ENCODE measurements at places on chromosomes 16 and 17.
A peak's percentile ranks its signal among the peaks of the same experiment; 100 is the strongest.

GRCh38 chr17:1030684-1031532, 34.0 kb downstream of the TIMM22 start:
- no peak for DNase-seq

GRCh38 chr17:61007980-61008379, 330.3 kb downstream of the BCAS3 start:
- DNase-seq: no peak

GRCh38 chr16:79132701-79133100, 467.8 kb downstream of the MAF start:
- no peak for DNase-seq

DNA sequence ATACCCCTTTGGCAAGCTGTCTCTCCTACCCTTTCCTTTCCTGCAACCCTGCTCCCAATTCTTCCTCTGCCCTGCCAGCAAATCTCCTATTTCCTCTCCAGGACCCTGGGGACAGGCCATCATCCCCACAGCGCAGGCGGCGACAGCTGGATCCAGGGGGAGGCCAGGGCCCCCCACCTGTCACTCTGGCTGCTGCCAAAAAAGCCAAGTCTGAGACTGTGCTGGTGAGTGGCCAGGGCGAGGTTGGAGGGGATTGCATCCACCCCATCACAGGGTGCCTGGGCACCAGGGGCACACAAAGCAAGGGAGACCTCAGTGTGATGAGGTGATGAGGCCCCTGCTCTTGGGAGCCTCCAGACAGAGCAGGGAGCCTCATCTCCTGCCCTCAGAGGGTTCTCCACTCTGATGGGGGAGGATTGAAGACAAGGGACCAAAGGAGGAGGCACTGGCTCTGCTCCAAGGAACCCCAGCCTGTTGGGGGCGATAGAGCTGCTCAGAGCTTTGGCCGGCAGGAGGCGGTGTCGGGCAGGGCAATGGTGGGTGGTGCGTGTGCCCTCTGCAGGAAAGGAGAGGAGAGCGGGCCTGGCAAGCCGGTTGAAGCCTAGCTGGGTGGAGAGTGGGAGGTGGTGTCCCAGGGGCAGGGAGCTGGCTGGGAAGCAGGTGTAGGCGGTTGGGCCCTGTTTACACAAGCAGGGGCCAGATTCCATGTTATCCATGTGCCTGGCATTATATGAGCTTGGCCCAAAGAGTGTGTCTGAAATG, 15.6 kb upstream of the PDK2 start:
- peak; percentile 24 for DNase-seq

GRCh38 chr16:90032674-90033331, 13.5 kb upstream of the DBNDD1 start:
- no peak for DNase-seq

DNA sequence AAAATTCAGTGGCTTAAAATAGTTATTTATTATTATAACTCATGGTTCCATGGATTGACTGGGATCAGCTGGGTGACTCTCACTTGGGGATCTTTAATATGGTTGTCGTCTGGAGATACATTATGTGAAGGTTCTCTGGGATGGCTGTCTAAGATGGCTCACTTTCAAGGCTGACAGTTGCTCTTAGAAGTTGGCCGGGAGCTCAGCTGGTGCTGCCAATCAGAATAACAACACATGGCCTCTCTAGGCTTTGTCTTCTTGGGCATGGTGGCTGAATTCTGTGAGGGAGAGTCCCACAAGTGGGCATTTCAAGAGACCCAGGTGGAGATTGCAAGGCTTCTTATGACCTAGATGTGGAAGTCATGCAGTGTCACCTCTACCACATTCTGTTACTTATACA, 269.7 kb downstream of the CA10 start:
- no peak for DNase-seq

GRCh38 chr17:82055965-82056728, 4.4 kb downstream of the GPS1 start:
- DNase-seq: no peak

DNA sequence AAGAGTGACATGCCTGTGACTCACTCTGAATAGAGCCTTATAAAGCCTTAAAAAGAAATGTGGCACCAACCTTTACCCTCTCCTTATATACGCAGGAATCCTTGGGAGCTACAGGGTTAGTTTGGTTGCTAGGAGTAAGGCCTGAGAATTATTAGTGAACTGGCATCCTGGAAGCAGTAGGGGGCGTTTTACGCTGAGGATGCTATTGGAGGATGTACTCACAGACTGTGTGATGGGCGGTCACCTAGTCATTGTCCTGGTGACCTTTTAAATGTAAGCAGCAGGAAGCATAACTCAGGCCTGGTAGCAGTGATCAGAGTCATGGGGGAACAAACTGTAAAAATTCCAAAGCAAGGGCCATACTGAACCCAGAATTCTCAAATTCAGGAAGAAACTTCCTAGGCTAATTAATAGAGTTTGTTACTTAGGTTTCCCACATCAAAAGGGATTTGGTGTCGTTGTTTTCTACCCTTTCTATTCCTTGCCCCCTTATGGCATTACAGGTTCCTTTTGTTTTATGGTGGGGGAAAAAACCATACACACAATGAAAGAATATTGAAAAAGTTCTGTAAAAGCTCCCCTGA, 153.8 kb downstream of the SNX11 start:
- DNase-seq: no peak

- no peak for DNase-seq
These were observed 10.4 kb downstream of the SULT1A2 start for GRCh38 chr16:28586466-28586865.

- DNase-seq: peak; percentile 66
These were observed 1.5 kb downstream of the TNFRSF12A start for GRCh38 chr16:3021449-3022207.

DNA sequence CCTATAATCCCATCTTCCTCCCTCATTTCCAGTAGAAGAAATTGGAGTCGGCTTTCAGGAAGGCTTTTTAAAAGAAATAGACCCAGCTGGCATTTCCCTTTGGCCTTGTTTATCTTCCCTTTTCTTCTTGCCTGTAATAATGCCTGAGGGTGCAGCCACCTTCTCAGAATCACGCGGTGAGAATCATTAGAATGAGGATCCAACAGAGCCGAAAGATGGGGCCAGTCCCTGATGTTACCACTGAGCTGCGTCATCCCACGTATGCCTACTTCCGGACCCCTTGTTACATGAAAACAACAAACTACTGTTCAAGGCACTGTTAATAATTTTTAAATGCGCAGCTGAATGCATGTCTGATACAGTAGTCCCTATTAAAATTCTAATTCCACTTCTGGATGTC, 24.1 kb downstream of the SDR42E1 start:
- no peak for DNase-seq

DNA sequence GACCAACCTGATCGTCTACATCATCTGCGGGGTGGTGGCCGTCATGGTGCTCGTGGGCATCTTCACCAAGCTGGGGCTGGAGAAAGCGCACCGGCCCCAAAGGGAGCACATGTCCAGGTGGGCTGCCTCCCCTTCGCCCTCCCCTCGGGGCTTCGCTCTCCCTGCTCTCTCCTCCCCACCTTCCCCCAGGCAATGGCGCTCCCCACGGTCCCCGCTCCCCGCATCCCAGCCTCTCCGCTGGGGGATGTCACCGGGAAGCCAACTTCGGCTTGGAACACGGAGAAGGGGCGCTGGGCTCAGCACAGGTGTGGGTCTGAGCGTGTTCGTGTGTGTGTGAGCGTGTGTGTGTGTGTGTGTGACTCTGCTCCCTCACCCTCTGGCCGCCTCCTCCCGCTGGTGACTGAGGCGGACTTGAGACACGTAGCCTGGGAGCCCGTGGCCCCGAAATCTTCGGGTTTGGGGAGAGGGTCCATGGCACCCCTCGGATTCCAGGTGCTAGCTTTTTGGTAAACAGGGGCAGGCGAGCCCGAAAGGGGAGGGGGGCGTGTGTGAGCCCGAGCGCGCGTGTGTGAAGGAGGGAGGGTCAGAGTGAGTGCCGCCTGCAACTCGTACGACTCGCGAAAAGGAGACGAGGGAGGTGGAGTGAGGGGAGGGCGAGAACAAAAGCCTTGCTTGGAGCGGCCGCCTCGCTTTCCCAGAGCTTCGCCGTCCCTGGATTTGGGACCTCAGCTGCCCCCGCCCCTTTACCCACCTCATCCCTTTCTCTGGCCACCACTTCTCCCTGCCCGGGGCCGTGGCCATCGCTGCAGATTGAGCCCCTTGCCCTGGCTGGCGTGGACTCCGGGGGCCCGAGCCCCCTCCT, 1.3 kb downstream of the SHISA9 start:
- no peak for DNase-seq

DNA sequence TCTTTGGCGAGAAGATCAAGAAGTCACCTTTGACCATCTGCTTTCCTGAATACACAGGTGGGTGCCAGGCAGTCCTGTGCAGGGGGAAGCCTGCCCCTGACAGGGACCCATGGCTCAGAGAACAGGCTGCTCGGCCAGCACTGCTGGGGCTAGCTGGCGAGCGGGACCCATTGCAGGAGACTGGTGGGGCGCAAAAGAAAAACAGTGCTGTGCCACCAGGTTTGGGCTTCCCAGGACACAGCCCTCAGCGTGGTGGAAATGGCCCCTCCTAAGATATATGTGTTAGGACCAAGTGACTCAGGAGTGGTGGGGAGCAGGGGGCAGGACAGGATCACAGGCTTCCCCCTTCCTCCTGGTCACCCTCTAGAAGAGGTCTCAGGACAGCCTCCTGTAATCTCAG, 73.9 kb downstream of the AMFR start:
- no peak for DNase-seq

DNA sequence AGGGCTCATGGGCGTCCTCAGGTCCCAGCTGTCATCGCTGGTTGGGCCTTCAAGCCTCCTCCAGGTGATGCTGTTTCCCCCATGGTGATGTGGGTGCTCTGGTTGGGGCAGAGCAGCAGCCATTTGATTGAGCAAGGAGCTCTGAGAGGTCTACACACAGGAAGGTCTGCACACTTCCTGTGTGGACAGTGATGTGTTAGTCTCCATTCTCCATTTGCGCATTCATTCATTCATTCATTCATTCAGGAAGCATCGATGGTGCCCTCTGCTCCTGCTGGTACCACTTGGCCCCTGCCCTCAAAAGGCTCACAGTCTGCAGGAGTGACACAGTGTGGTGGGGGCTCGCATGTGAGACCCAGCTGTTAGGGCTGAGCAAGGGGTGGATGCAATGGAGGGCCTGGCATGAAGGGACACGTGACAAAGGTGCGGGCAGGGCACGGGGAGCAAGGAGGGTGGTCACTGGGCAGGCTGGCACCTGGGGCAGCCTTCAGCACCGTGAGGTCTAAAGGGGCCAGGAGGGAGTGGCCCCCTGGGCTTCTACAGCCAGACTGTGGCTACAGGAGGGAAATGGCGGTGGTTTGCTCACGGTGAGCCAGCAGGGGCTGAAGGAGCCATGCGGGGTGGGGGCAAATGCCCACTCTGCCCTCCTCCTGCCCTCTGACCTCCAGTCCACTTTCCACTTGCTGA, 1.5 kb downstream of the ADGRG3 start:
- DNase-seq: no peak

DNA sequence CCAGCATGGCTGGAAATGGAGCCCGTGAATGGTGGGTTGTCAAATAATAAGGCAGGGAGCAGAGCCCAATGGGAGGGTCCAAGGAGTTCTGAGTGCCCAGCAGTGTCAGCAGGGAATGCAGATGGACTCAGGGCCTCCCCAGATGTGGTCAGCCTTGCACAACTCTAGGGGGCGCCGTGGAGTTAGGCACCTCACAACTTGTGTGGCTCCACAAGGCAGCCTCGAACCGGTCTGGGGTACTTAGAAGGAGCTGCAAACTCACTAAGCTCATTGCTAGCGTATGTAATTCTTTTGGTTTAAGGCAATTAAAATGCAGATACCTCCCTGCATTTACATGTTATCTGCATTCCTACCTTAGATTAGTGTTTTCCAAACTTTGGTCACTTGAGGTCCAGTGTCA, 18.1 kb downstream of the IRF8 start:
- no peak for DNase-seq

DNA sequence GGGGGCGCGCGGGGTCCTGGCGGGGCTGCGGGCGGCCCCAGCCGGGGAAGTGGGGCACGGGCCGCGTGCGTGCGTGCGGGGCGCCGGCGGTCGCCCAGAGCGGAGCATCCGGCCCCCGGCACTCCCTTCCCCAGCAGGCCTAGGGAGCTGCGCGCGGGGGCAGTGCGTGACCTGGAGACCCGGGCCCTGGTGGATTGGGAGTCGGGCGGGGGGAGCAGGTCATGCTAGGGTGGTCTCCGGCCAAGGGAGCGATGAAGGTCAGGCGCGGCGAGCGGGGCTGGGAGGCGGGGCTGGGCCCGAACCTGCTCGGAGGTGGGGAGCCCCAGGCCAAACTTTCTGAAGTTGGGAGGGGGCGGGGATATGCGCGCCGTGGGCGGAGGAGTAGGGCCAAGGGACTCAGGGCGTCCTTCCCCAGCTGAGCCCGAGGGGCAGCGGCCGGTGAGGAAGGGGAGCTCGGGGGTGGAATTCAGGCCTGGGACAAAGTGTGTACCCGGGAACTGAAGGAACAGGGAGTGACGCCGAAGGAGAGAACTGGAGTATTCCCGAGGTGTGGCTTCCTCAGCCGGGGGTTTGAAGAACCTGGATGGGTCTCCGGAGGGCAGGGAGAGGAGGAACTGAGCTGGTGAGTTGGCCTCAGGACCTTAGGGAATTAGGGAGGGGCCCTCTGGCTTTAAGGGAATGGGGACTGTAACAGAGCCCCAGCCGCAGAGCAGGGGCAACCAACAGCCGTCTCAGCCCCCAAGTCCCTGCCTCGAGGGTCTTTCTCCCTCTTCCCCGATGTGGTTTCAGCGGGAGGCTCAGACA, 589 bp downstream of the XYLT2 start:
- no peak for DNase-seq

- no peak for DNase-seq
These were observed 44.2 kb upstream of the NDRG4 start for GRCh38 chr16:58455750-58456149.

- DNase-seq: no peak
These were observed 6.7 kb upstream of the PRPSAP2 start for GRCh38 chr17:18851201-18851600.

- DNase-seq: no peak
These were observed 531 bp upstream of the HASPIN start for GRCh38 chr17:3723188-3723555.

- DNase-seq: peak; percentile 72
These were observed at the start of gene ATP2A3 for GRCh38 chr17:3964203-3965117. Gene ATP2A3 (minus strand): TSS chr17:3964437. CDS start chr17:3964291, 146 bp downstream.

- DNase-seq: peak; percentile 73
These were observed 8.6 kb downstream of the LGALS3BP start for GRCh38 chr17:78970834-78971755.

- DNase-seq: no peak
These were observed 182.5 kb upstream of the ASIC2 start for GRCh38 chr17:33475594-33475993.

DNA sequence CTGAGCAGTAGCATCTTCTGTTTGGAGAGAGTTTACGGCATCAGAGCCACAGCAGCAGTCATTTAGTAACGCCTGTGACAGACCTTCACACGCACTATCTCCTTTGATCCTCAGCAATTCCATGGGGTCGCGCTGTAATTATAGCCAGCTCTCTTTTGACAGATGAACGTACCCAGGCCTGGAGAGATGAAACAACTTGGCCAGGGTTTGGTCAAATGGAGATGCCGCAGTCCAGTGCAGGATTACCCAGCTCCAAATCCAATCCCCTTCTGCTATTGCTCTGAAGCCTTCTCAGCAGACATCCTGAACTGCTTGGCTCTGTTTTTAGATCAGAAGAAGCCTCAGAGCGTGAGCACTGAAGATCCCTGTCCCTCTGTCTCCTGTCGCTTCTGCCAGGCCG, 83.9 kb downstream of the SOX9 start:
- no peak for DNase-seq

- DNase-seq: no peak
These were observed 21.4 kb downstream of the NT5M start for GRCh38 chr17:17324616-17325015.
